ENCODE measurements at places on chromosomes 2 and 18.

DNA sequence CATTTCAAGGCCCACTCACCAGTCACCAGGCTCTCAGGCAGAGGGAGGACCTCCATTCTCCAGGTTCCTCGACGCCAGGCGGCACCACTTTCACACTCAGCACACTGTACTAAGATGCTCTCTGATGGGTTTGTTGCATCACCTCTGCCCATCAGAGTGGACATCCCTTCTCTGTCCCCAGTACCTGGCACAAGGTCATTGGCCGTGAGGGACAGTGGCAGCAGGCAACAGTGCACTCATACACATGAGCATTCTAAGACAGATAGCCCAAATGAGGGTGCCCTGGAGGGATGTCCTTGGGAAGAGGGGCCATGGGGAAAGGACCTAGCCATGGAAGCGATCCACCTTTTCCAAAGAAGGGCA lies 3.0 kb upstream of the ADRA2B start:
- no peak for DNase-seq

DNA sequence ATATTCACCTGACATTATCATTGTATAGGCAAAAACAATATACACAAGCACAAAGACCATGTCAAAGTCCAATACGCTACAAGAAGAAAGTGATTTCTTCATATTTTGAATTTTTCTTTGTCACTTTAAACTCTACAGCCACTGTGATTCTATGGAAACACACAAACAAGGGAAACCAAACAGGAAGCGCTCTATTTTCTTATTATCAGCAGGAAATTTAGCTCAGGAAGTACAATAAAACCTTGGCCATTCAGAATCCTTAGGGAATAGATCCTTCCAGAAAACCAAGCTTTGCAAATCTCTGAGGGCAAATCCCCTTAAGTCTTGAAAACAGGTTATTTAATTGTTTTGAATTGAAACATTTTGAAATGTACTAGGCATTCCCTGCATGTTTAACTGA lies 336.2 kb downstream of the EPHA4 start:
- no peak for DNase-seq

- DNase-seq = no peak
Observed at GRCh38 chr2:105800036-105800713, 55.5 kb downstream of the NCK2 start.

DNA sequence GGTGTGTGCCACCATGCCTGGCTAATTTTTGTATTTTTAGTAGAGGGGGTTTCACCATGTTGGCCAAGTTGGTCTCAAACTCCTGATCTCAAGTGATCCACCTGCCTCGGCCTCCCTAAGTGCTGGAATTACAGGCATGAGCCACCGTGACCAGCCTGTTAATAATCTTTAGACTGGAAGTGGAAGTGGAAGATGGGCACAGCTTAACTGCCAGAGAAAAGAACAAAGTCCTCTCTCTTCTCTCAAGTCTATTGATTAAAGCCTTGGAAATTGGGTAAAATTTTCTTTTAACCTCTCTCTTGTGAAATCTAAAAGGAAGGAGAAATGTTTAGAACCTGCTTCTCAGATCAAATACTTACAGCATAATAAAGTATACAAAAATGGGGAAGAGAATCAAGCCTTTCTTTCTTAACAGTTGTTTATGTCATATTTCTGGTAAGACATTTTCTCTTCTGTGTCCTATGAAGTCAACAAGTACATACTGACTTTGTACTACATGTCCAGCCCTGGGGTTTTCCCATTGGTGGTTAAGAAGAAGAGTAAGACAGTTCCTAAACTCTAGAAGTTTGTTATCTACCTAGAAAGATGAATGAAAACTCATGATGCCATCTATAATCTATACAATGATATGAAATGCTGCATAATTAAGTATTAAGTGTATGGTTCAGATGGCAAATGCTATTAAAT lies 4.6 kb downstream of the TMEM169 start:
- DNase-seq = no peak

DNA sequence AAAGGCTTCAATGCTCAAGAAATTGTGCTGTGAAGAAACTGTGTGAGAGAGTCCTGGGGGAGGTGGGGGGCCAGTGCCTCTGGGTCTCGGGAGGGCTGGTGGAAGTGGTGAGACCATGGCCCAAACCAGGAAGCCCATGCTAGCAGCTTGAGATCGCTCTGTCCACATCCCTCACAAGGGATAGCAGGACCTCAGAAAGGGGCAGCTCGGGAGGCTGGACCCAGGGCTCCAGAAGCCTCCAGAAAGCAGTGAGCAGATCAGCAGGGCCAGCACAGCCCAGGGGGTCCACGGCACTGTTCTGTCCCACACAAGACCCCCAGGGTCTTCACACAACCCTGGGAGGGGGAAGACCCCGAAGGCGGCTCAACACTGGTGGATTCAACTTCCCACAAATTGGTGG lies 24.1 kb downstream of the ST8SIA5 start:
- DNase-seq = no peak

DNA sequence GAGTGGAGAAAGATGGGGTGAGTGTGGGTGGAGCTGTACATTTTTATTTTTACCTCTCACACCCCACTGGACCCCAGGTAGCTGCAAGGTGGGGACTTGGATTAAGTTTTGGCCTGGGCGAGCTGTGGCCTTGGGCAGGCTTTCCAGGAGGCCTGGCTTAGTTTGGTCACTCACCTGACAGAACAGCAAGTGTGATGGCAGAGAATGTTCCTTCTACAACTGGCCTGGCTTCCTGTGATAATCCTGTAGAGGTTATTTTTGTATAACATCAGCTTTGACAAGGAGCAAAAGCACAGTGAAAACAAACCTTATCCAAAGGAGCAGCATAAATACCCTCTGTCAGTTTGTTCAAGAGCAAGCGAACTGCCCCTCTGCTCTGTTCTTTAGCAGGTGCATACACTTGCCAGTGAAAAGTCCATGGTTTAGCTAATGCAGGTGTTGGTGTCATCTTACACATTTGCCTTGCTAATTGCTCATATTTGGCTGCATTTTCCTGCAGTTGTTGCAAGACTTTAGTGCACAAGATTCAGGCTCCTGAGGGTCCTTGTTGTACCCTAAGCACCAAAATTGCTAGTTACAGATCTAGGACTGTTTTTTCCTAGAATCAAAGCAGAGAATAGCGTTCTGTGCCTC lies 6.3 kb downstream of the THNSL2 start:
- DNase-seq = no peak

GRCh38 chr2:181312515-181312927 lies 144.7 kb upstream of the ITGA4 start:
- DNase-seq = no peak
